ENCODE measurements at places on chromosomes 2 and 18.

DNA sequence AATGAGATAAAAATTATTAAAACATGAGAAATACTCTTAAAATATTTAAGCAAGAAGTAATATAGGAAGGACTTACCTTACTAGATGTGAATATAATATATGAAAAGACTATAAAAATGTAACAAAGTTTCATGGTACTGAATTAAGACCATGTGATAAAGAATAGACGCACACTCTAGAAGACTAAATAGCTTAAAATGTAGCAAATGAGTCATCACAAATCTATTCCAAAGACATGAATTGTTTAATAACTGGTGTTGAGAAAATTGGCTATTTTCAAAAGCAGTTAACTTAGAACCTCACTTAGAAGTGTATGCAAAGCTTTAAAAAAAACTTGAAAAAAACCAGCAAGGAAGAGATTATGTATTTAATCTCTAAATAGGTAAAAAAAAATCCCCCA is 64.1 kb downstream of the POLE4 start:
- DNase-seq, result peak; percentile 68

GRCh38 chr2:6443061-6443823 is 422.5 kb downstream of the CMPK2 start:
- peak; percentile 6 for DNase-seq

DNA sequence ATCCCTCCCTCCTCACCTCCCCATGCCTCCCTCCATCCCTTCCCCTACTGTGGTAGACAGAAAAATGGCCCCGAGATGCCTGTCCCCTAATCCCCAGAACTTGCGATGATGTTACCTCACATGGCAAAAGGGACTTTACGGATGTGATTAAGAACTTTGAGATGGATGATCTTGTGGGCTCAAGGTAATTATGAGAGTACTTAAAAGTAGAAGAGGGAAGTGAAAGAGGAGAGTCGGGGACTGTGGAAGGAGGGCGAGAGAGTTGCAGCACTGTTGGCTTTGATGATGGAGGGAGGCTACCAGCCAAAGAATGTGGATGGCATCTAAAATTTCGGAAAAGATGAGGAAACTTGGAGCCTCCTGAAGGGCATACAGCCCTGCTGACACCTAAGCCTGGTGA is 66.5 kb downstream of the AGAP1 start:
- DNase-seq, result no peak

DNA sequence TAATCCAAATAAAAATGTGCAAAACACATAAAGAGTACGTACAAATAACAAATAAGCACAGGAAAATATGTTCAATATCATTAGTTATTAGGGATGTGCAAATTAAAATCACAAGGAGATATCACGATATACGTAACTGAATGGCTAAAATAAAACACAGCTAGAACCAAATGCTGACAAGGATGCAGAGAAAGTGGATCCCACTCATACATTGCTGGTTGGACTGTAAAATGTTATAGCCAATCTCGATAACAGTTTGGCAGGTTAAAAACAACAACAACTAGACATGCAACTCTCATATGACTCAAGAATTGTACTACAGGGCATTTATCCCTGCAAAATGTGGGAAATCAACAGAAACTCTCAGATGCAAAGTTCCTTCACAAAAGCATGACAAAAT is 553.9 kb downstream of the ADCYAP1 start:
- no peak for DNase-seq

- no peak for DNase-seq
Observed at GRCh38 chr2:197241596-197241995, 69.0 kb downstream of the ANKRD44 start.

- no peak for DNase-seq
Observed at GRCh38 chr2:33220533-33220932, 255.9 kb upstream of the RASGRP3 start.

DNA sequence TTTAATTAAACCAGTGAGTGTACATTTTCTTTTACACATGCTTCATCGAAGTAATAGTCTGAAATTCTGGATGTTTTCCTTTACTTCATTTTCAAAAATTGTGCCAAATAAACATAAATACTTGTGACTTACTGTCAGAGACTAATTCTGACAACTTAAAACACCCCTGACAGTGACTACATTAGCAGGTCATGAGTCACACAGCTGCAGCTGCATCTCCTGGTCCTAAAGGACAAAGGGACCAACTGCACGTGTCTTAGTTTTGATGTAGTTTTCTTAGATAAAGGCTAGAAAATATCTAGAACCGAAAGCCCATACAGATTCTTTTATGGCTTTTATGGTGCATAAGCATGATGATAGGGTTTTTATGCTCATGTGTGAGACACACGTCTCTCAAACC is 29.6 kb upstream of the DSC3 start:
- DNase-seq, result no peak

DNA sequence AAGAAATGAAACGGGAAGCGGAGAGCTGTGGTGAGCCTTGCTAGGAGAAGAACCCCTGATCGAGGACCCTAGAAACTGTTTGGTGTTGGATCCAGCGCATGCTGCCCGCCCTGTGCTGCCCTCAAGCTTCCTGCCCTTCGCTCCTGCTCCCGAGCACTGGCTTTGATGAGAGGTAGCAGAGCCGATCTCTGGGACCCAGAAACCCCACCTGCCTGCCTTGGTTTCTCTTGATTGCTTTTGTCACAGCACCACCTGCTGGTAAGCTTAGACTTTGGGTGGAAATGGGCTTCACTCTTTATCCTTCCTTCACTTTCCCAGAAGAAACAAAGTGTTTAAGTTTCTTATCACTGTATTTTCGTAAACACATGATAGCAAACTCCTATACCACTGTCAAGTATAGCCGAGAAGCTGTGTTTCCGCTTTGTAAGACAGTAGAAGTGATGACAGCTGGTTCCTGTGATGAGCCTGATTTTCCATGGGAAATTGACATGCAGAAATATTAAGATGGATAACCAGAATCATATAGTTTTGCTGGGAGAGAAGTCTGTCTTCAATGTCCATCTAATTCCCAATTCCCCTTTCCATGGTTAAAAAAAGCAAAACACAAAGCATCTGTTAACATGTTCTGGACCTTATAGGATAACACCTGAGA is 267.4 kb downstream of the PHLPP1 start:
- DNase-seq, result peak; percentile 52

GRCh38 chr2:236574424-236575145 is 5.0 kb downstream of the ACKR3 start:
- no peak for DNase-seq

GRCh38 chr2:143551971-143552650 is 422.9 kb downstream of the ARHGAP15 start:
- DNase-seq, result peak; percentile 47

GRCh38 chr2:48113767-48114166 is 207.5 kb upstream of the FBXO11 start:
- no peak for DNase-seq

GRCh38 chr18:4207383-4207985 is 247.6 kb downstream of the DLGAP1 start:
- DNase-seq, result no peak

DNA sequence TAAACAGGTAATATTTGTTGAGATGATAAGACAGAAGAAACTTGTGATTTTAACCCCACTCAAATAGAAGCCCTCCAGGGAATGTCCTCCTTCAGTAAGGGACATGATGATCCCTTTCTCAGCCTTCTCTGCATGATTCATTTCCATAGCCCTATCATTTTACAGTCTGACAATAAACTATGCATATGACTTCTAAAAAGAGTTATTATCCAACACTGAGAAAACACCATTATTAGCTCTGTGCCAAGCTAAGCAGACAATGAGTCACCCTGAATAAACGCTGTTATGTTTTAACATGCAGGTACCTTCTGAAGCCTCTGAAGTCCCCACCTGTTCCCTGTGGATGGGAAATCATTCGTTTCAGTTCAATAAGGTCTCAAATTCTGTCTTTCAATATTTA is 54.7 kb downstream of the DTNB start:
- DNase-seq, result peak; percentile 87

DNA sequence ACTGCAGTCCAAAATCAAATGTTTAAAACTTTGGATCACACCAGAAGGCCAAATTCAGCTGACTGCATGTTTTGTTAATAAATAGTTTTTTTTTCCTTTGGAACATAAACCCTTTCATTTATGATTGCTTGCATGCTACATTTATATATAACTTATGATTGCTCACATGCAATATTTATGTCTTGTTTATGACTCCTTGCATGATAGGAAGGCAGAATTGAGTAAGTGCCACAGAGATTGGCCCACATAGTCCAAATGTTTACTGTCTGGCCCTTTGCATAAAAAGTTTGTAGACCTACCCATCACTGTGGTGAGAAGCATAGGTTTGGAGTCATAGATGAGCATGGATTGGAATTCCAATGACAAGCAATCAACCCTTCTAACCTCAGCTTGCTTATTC is 30.8 kb downstream of the WDFY1 start:
- DNase-seq, result no peak

GRCh38 chr18:77144451-77145118 is 12.0 kb upstream of the MBP start:
- no peak for DNase-seq

- DNase-seq, result no peak
Observed at GRCh38 chr2:175621821-175622220, 380.2 kb downstream of the LNPK start.

DNA sequence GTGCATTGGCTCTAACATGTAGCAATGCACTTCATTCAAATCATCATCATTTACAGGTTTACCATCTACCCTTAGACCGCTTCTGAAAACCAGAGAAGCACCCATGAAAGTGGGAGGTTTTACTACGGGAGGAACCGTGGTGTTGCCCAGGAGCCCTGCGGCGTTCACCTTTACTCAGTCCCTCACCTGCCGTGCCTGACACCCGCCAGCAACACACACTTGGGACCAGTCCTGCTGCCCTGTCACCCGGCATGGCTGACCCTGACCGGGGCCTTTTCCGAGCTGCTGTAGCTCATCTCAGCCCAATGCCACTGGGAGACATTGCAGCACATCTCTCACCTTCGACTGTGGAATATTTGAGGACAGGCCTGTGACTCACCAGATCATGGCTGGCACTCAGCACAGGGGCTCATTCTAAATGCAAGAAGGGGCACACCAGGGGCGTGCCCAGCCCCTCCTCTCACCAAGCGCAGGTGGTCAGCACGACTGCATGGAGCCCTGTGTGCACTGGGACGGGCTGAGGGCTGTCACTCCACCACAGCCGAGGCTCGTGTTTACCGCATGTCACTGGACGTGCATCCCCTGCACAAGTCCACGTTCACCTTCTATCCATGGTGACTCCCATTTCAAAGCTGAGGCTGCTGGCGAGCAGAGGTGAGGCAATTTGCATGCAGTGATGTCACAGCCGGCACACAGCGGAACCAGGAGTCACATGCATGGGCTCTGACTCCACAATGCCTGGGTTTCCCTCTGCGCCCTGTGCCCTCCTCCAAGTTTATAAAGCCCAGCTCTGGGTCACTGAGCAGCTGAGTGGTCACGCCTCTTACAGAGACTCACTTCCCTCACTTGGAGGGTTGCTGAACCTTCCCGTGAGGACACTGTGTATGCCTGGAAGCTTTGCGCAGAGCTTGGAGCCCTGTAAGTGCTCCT is 76.7 kb upstream of the SNTG2 start:
- DNase-seq, result no peak

GRCh38 chr2:132651115-132652045 is 18.6 kb downstream of the LYPD1 start:
- DNase-seq, result peak; percentile 42

- DNase-seq, result no peak
Observed at GRCh38 chr18:48006415-48007175, 76.1 kb upstream of the SMAD2 start.

GRCh38 chr2:46615986-46616485 is 136.7 kb downstream of the TMEM247 start:
- DNase-seq, result peak; percentile 17
